ENCODE measurements at places on chromosomes 1 and 21.
A peak's percentile ranks its signal among the peaks of the same experiment; 100 is the strongest.

DNA sequence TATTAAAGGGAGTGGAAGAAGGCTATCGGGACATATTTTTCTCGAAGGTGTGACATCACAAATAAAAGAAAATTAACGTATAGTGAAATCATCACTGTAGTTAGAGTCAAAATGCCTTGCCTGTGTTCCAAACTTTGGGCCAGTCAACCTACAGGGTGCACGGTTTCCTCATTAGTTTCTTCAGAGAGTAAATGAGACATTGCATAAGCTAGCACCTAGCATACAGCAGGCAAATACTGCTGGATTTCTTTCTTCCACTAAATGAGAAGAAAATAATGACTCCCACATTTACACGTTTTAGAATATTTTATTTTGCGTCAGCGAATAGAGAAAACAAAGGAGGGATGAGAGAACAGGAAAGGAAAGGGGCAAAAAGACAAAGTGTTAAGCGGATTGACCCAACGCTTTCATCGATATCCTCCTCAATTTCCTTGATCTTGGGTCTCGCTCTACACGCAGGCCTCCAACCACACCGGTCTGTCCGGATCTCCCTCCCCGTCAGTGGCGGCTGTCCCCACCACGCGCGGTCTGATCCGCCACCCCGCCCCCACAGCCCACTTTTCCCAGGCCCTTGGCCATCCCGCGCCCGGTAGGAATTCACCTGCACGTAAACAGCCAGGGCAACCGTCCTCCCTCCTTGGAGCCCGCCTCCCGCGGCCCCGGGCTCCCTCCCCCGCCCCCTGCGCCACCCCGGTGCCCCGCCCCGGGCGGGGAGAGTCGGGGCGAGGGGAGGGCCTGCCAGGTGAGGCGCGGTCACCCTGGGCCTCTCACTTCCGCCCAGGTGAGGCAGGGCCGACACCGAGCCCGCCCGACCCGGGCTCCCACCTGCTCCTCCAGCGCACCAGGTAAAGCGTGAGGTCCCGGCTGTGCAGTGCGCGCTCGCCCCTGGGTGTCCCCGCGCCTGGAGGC lies at the start of gene PATJ:
TSS of gene PATJ (plus strand) at position 770 of the 909 bp plus-strand sequence. CDS start 20,413 bp downstream, outside the sequence.
- DNase-seq, result peak; percentile 47

DNA sequence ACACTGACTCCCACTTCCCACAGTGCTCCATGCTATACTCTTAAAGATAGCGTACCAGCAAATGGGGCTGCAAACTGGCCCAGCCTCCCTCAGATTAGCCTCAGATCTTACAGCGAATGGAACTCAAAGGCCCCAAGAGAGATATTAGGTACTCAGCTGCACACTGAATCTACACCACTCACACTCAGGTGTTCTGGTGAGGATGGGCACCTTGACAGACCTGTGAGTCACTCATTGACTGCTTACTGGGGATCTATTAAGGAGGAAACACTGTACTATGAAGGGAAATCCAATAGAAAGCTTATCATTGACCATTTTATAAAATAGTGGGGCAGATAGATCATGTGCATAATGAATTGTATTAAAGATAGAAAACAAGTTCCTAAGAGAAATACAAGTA lies 164.3 kb upstream of the ATP1B1 start:
- no peak for DNase-seq

- DNase-seq, result no peak
Measured at GRCh38 chr21:24590261-24590660, 1017.0 kb downstream of the MRPL39 start.

GRCh38 chr21:33852485-33852884 lies 63.1 kb downstream of the ATP5PO start:
- DNase-seq, result no peak

- DNase-seq, result no peak
Measured at GRCh38 chr1:51525295-51525694, 6.2 kb upstream of the EPS15 start.

- no peak for DNase-seq
Measured at GRCh38 chr1:33436557-33437285, 5.8 kb upstream of the PHC2 start.

GRCh38 chr1:180178511-180179161 lies 24.0 kb downstream of the QSOX1 start:
- DNase-seq, result peak; percentile 18

GRCh38 chr21:37986751-37987399 lies 70.6 kb upstream of the KCNJ6 start:
- peak; percentile 99 for DNase-seq

- DNase-seq, result no peak
Measured at GRCh38 chr1:21042929-21043605, 133.6 kb downstream of the EIF4G3 start.

- no peak for DNase-seq
Measured at GRCh38 chr1:6501279-6501813, 9.9 kb upstream of the PLEKHG5 start.

- no peak for DNase-seq
Measured at GRCh38 chr1:160777486-160778089, 18.4 kb upstream of the LY9 start.

DNA sequence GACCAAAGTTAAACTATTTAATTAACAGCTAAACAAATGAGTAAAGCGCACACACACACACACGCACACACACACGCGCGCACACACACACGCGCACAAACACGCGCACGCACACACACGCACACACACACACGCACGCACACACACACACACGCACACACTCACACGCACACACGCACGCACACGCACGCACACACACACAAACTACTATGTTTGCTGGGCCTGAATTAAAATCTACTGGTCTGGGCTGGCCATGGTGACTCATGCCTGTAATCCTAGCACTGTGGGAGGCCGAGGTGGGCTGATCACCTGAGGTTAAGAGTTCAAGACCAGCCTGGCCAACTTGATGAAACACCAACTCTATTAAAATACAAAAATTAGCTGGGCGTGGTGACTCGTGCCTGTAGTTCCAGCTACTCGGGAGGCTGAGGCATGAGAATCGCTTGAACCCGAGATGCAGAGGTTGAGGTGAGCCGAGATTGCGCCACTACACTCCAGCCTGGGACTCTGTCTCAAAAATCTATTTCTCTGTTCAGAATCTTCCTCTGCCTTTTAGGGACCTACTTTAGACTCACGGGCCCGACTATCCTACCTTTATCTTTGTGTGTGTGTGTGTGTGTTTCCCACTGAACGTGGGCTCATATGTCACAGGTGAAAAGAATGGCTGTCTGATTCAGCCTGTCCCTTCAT lies 37.5 kb upstream of the DNAJC11 start:
- no peak for DNase-seq

- DNase-seq, result no peak
Measured at GRCh38 chr1:183831311-183831710, 26.4 kb downstream of the RGL1 start.

GRCh38 chr1:110524311-110525248 lies 5.6 kb upstream of the KCNA10 start:
- peak; percentile 68 for DNase-seq

DNA sequence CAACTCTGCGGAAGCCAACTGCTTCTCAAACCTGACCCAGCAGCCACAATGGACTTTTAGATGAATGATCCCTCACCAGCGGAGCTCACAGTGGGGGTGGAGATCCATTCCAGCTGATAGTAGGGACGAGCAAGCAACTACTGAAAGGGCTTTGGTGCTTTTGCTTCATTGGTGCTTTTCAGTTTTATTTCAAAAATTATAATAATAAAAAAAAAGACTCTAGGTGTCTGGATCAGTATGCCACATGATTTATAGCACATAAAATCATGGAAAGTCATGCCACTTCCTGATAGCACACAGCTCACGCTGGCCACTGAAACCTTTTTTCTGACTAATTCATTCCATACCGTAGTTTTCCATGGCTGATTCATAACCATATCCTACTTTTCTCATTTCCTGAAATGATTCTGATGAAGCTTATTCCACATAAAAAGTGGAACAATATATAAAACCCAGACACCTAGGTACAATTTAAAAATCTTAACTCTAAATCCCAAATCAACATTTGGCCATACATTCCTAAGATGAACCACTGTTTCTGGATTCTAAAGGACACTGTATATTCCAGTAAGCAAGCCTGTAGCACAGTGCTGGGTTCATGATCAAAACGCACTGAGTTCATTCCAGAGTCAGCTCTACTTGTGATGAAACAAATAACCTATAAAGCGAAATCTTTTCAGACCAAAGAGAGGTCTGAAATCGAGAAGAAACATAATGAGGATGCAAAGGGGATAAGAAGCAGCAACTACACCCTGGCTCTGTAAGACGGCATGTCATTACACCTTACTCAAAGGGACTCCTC lies 41.3 kb upstream of the KCNE1 start:
- DNase-seq, result no peak

GRCh38 chr1:30174499-30174898 lies 548.9 kb downstream of the MATN1 start:
- no peak for DNase-seq

DNA sequence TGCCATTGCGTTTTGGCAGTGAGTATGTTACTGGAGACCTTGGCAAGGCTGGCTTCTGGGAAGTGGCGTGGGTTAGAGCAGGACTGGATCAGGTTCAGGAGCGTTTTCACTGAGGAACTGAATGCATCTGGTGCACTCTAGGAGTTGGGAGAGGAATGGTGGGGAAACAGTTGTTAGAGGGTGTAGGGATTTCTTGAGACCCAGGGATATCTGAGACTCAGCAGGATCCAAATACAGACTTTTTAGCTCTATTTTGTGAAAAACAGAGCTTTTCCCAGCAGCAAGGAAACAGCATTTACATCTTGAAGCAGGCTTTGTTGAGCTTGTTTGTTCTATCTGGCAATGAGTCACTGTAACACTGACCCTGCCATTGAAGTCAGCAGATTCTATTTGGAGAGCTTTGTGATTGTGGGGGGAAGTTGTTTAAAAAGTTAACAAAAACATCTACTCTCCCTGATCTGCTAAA lies 56.9 kb upstream of the NRIP1 start:
- DNase-seq, result no peak

GRCh38 chr1:47229886-47230691 lies 1.9 kb downstream of the TAL1 start:
- DNase-seq, result no peak

DNA sequence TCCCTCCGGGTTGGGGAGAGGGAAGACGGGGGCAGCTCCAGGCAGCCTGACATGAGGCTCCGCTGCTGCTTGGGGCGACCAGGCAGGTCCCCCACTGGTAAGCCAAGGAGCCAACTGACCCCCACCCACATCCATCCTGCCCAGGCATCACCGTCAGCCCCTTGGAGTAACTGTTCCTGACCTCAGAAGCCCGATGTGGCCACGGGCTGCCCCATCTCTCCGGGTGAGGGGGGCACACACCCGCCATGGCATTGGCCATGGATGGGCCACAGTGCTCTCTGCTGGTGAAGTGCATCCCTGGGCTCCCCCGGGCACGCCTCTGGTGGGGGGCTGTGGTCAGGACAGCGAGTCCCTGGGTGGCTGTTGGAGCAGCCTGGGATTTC lies 100.0 kb downstream of the CRYAA start:
- DNase-seq, result no peak

- DNase-seq, result peak; percentile 27
Measured at GRCh38 chr1:179079113-179079761, 2.6 kb upstream of the TOR3A start.

DNA sequence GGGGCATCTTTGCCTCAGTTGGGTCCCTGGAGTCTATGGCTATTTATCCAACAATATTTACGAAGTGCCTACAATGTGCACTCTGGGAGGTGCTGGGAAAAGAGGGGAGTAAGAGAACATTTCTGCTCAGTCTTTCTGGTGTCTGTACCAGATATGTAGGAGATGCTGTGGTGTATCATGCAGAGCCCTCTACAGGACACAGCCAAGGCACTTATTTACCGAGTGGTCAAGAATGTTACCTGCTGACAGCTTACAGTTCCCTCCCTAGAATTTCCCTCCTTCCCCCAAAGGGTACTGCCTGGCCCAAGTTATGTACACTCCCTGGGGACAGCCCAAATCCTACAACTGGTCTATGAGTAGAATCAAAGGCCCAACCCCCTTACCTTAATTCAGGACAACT lies 177.7 kb downstream of the C1orf94 start:
- no peak for DNase-seq

- DNase-seq, result no peak
Measured at GRCh38 chr21:10273196-10273595, 248.2 kb upstream of the TPTE start.

DNA sequence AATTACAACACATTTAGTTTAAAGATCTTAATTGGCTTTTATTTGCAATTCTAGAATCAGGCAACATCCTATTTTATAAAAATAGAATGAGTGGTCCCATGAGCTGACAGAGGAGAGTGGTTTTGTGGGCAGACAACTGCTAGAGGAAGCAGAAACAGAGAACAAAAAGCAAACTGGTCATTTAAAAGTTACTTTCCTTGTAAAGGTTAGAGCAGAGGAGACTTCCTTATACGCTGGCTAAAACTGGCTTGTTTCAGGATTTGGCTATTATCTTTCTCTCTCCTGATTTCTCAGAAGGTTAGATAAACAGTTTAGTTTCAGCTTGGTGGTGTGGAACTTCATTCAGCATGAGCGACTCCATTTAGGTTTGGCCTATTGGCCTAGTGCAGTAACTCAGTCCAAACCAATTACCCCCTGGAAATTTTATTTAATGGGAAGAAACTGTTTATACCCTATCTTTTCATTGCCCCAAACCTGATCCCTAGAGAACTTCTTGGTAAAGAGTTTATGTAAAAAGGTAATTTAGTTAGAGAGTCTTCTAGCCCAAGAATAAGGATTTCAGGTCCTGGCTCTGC lies 32.2 kb upstream of the IL20 start:
- DNase-seq, result no peak

- DNase-seq, result peak; percentile 89
Measured at GRCh38 chr1:165235777-165236291, 120.7 kb downstream of the LMX1A start.

DNA sequence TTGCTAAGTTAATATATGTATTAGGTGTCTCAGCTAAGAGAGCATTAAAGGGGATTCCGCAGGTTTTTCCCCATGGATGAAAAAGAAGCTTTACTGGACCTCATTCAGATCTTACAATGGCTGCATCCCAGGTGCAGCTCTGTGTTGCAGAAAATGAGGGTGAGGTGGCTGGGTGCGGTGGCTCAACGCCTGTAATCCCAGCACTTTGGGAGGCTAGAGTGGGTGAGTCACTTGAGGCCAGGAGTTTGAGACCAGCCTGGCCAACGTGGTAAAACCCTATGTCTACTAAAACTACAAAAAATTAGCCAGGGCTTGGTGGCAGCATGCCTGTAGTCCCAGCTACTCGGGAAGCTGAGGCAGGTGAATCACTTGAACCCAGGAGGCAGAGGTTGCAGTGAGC lies 58.5 kb upstream of the MORC3 start:
- no peak for DNase-seq

DNA sequence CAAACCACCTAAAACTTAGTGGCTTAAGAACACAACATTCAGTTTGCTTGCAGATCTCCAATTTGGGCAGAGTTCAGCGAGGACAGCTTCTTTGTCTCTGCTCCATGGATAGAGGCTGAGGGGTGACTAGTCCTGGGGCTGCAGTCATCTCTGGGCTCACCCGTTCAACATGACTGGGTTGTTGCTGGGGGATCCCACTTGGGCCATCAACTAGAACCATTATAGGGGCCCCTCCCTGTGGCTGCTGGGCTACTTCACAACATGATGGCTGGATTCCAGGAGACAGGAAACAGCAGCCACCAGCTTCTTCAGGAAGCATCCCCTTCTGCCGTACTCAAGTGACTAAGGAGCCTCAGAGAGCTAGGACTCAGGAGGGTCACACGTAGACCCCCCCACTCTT lies 140.9 kb downstream of the RHOU start:
- DNase-seq, result no peak
